ENCODE measurements at places on chromosomes 11 and 22.

DNA sequence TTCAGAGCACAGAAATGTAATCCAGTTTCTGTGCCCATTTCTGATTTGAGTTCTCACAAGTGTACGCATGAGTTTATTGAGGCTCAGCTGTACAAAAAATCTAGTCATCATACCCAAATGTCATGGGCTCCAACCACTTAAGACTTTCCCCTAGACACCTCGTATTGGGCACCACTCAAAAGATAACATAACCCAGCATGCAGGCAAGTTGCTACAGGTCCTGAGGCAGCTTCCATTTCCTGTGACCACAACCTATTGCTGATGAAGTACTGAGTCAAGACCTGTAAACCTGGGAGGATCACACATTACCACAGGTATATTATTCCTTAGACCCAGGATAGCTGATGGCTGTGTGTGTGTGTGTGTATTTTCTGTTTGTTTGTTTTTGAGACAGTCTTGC lies 95.2 kb downstream of the MRTFA start:
- ATAC-seq, result no peak

DNA sequence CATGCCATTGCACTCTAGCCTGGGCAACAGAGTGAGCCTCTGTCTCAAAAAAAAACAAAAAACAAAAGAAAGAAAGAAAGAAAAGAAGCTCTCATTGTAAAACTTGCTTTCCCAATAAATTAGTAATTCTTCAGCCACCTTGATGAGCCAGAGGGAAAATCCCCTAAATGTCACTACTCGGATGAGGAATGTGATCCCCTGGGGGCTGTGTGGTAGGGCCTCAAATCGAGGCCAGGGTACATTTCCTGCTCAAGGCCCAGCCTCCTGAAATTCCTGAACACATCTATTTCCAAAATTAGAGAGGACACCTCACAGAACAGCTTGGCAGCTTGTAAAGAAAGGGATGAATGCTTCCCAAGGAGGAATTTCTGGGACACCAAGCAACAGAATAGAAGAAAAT lies 147.1 kb upstream of the SESN3 start:
- ATAC-seq, result no peak

DNA sequence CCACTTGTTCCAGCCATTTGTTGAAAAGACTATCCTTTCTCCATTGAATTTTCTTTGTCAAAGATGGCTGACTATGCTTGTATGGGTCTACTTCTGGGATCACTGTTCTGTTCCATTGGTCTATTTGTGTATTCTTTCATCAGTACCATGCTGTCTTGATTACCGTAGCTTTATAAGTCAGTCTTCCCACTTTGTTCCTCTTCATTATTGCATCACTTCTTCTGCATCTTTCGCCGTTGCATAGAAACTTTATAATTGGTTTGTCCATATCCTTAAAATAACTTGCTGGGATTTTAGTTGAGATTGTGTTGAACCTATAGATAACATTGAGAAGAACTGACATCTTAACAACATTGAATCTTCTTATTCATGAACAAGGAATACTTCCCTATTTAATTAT lies 598.8 kb downstream of the TBC1D22A start:
- ATAC-seq, result no peak

DNA sequence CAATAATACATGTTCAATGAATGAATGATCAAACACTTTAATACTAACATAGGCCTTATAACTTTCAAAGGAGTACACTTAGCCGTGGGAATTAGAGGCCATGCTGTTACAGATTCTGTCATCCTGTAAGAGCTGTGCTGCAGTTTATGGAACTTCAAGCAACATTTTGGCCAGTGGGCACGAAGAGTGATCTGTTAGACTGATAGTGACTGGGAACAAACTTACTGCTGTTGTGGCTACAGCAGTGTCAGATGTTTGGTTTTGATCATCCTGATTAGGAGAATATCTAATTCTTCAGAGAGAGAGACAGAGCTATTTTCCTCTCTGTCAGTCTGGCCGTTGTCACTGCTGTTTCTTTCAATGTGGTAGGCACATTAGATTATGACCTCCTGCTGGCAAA lies 348.9 kb downstream of the NELL1 start:
- ATAC-seq, result no peak

GRCh38 chr11:64711956-64712362 lies 11.0 kb downstream of the NRXN2 start:
- no peak for ATAC-seq
